Anterior cingulate cortex (tissue), 58 donors: ENCODE measurements at places on chromosomes 2 and 18.
A peak's percentile ranks its signal among the peaks of the same experiment; 100 is the strongest.

DNA sequence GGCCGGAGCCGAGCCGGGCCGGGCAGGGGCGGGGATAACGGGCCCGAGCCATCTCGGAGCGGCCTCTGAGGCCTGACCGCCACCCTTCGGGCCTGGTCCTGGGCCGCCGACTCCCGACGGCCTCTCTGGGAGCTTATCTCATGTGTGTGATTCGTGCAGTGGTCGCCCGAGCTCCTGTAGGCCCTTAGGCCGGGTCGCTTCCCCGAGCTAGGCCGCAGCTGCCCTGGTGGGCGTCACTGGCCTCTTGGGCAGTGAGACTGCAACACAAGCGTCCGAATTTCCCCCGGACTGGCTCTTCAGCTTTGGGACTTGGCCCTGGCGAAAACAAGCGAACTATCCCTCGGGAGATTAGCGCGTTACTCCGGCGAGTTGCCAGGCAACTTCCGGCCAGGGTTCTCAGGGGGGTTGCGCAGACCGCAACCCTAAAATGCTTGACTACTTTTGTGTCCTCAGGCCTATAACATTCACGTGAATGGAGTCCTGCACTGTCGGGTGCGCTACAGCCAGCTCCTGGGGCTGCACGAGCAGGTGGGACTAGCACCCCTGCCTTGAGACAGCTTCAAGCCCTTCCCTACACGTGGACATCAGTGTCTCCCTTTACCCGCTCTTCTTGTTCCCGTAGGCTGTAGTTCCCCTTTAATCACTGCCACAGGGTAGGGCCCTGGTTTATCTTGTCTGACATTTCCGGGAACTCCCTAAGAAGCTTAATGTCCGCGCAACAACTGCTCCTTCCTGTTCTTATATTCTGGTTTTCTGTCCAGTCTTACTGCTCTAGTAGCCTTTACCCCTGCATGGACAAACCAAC is 602 bp downstream of the SNX17 start:
- no peak for DNase-seq

- DNase-seq: peak; percentile 46
Measured at GRCh38 chr2:9333591-9334171, 89.6 kb downstream of the ITGB1BP1 start.

DNA sequence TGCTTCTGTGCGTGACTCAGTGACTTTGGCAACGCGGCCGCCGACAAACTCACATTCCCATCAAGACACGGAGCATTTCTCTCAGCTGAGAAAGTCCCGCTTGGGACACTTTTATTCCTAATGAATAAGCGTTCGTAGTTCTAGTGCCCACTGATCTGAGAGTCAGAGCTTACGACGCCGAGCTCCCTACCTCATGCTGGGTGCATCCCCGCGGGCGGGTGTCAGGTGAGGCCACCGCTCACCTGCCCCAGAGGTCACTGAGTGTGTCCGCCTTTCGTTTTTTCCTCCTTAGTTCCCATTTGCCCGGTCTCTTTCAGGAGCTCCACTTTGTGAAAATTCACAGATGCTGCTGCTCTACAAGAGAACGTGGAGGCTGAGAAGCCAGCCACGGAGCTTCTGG is 43.6 kb upstream of the TMEM18 start:
- DNase-seq: no peak

DNA sequence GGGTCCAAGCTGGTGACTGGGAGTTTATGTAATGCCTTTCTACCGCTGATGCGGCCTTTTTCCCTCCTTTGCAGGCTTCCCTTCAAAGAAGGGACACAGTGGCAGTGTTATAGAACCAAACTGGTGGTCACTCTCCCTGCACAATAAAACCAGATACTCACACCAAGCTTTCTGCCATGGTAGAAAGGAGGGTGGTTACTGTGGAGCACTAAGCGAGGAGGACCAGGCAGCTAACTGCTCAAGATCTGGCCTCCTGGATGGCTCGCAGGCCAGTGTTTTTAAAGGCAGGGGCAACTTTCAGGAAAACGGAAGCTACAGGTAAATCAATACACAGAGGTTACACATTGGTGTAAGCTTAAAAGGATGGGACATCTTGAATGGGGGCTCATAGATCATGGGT is 89.4 kb downstream of the BIN1 start:
- DNase-seq: no peak

GRCh38 chr2:28778392-28778791 is 26.8 kb downstream of the PPP1CB start:
- DNase-seq: no peak

DNA sequence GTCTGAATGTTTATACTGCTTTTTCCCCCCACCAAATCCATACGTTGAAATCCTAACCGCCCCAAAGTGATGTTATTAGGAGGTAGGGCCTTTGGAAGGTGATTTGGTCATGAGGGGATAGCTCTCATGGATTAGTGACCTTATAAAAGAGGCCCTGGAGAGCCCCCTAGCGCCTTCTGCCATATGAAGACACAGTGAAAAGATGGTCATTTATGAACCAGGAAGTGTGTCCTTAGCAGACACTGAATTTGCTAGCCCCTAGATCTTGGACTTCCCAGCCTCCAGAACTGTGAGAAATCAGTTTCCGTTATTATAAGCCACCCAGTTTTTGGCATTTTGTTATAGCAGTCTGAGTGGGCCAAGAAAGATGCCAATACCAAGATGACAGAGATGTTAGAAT is 7.2 kb upstream of the TSN start:
- DNase-seq: no peak

- peak; percentile 74 for DNase-seq
Measured at GRCh38 chr2:181891966-181892798, 652 bp downstream of the ITPRID2 start.

GRCh38 chr2:17362956-17363355 is 155.3 kb downstream of the RAD51AP2 start:
- no peak for DNase-seq

- DNase-seq: no peak
Measured at GRCh38 chr2:196747400-196747799, 52.1 kb downstream of the GTF3C3 start.

DNA sequence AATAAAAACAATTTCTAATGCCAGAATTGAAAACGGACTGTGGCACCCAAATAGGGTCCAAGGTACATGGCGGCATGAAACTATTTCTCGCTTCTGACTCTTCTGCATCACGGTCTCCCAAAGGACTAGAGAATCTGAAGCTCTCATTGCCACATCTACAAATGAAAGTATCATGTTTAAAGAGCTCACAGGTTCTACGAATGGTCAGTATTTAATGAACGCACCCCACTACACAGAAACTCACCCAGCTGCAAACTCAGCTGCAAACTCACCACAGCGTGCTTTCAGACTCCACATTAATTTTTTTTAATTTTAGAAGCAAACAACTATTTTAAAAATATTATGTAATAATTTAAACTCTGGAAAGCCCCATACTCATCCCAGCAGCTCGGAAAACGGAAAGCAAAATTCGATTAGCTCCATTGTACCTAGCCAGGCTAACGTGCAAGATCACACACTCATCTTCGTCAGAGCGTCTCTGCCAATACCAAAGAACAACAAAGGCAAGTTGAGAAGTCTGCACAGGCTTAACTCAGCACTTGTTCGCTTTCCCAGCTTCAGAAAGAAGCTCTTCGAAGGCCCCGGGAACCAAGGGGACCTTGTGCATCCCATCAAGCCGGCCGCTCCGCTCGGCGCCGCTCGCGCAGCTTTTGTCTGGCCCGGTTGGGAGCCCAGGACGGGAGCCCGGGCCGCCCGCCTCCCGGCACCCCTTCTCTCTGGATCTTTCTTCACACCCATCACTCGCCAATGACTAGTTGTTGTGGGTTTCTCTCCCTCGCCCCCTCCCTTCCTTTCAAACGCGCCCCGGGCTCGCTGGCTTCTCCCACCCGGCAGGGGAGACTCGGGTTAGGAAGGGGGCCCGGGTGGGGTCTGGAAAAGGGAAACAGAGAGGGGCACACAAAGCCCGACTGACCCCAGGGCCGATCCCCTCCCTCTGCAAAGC is 785 bp downstream of the CLASP1 start:
- DNase-seq: peak; percentile 59

- peak; percentile 84 for DNase-seq
Measured at GRCh38 chr2:167292430-167293171, 404.3 kb downstream of the XIRP2 start.

DNA sequence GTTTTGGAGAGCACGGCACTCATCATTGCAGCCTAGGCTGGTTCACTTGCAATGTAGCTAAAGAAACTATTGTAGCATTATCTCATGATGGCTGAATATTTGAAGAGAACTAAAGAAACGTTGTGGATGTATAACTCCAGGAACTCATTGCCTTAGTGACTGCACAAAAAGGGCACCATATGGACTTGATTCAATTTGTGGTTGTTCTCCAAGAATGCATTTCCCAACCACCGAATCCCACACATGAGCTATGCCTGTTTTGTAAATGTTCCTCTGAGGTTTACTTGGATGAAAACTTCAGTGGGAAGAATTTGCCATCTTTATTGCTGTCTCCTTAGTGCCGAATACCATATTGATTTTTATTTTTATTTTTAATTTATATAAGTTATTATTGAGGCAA is 43.5 kb downstream of the DOK6 start:
- DNase-seq: no peak

DNA sequence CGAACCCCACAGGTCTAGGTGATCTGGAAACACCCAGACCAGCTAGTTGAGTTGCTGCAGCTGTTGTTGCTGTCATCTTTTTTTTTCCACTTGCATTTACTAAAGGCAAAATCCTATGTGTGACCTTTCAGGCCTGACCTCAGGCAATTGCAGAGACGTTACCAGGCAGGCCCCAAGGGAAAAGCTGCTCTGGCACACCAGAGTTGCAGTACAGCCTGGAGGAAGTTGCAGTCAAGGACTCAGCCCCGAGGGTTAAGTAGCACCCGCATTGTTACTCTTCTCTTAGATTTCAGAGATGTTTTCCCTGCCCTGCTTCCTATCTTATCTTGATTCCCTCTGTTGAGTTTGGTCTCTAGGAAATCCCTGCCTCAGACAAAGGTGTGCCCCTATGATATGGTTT is 45.2 kb upstream of the SMAD2 start:
- DNase-seq: no peak

GRCh38 chr2:132715386-132716351 is 45.7 kb upstream of the LYPD1 start:
- DNase-seq: no peak

DNA sequence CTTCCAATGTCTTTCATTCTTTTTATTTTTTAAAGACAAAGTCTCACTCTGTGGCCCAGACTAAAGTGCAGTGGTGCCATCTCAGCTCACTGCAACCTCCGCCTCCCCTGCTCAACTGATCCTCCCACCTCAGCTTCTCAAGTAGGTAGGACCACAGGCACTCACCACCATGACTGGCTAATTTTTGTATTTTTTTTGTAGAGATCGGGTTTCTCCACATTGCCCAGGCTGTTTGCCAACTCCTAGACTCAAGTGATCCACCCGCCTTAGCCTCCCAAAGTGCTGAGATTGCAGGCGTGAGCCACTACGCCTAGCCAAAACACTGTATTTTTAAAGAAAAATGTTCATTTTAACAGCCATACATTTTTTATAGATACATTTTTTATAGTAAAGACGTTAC is 12.7 kb downstream of the GCKR start:
- no peak for DNase-seq

- no peak for DNase-seq
Measured at GRCh38 chr2:238879621-238880377, 31.9 kb downstream of the TWIST2 start.

GRCh38 chr2:218645126-218645525 is 14.3 kb downstream of the ZNF142 start:
- DNase-seq: no peak

DNA sequence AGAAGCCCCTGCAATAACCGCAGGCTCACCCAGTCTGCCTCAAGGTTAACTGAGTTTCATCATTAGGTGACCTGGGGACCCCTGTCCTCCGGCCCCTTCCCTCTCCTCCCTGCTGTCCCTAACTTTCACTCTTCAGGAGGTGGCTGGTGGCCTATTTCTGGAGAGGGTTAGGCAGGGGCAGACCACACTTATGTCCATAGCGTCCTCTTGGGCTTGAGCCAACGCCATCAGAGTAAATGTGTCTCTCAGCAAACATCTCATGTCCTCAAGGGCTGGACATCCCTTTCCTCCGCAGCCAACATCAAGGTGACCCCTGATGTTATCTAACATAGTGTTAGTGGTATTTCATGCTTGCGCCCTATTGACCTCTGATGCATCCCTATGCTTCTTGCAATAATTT is 114.8 kb downstream of the BCL11A start:
- no peak for DNase-seq

DNA sequence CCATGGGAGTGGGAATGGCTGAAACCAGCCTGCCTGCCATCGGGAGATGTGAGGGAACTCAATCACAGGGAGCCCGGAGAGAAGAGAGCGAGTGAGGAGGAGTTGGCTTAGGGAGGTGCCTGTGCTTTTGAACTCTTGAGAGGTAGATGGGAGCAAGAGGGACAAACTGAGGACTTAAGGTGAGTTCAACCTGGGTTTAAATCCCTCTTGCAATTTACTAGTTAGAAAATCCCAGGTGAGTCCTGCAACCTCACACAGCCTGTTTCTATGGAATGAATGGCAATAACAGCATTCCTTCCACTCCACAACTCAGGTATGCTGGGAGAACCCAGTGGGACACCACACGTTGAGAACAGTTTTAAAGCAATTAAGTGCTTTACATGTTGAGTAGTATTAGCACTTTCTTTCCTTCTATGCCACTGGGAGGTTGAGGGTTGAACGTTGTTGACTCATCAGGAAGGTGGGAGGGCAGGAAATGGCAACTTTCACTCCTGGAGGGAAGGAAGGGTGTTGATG is 57.3 kb downstream of the VIT start:
- no peak for DNase-seq

GRCh38 chr2:54522624-54523281 is 66.6 kb downstream of the SPTBN1 start:
- DNase-seq: no peak

DNA sequence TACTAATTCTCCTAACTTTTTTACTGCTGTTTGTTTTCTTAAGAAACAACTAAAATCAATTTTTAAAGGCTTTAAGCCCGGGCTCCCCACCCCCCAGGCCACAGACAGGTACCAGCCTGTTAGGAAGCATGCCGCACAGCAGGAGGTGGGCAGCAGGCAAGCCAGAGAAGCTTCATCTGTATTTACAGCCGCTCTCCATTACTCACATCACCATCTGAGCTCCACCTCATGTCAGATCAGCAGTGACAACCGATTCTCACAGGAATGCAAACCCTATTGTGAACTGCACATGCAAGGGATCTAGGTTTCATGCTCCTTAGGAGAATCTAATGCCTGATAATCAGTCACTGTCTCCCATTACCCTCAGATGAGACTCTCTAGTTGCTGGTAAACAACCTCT is 517.0 kb downstream of the NRXN1 start:
- no peak for DNase-seq

GRCh38 chr2:34147780-34148179 is 548.7 kb upstream of the FAM98A start:
- DNase-seq: no peak

DNA sequence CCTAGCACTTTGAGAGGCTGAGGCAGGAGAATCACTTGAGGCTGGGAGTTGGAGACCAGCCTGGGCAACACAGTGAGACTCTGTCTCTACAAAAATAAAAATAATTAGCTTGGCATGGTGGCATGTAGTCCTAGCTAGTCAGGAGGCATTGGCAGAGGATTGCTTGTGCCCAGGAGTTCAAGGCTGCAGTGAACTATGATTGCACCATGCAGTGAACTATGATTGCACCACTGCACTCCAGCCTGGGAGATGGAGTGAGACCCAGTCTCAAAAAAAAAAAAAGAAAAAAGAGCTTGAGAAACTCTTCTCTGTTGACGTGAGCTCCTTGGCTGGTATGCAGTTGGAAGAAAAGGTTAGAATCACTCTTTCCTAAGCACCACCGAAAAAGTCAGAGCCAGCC is 125.1 kb upstream of the TNP1 start:
- DNase-seq: no peak

- DNase-seq: no peak
Measured at GRCh38 chr18:63994783-63995399, 25.0 kb downstream of the SERPINB8 start.
